Activated CD8-positive, alpha-beta memory T cell treated with anti-CD3 and anti-CD28 coated beads, Interleukin-2, amount 50 U/mL, for 48 hours (primary cell): ENCODE measurements at places on chromosomes 13 and 19.

DNA sequence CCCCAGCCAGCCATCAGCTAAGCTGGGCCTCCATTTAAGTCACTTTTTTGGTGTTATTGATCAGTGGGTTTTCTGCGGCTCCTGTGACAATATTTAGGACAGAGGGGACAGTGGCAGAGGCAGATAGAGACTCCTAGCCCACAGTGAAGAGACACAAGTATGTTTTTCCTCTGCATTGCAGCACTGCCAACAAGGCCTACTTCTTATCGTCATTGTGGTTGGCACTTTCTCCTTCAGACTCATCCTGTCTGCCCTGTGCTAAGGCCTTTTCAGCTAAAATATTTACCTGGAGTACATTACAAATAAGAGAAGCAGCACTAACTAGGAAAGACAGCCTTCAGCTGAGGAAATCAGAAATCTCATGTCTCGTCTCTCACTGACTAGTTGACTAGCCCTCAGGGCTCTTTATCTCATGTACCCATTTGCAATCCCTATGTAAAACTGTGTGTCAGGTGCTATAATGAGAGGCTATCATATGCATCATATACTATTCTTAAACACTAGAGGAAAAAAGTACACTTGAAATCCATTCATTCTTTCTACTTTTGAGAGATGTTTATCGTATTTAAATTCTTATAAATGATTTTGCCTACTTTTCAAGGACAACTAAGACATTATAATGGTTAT, 62.2 kb downstream of the ZAR1L start:
- no peak for DNase-seq

- peak; percentile 67 for DNase-seq
These were observed 9.6 kb downstream of the CAPN12 start for GRCh38 chr19:38734426-38735256.

DNA sequence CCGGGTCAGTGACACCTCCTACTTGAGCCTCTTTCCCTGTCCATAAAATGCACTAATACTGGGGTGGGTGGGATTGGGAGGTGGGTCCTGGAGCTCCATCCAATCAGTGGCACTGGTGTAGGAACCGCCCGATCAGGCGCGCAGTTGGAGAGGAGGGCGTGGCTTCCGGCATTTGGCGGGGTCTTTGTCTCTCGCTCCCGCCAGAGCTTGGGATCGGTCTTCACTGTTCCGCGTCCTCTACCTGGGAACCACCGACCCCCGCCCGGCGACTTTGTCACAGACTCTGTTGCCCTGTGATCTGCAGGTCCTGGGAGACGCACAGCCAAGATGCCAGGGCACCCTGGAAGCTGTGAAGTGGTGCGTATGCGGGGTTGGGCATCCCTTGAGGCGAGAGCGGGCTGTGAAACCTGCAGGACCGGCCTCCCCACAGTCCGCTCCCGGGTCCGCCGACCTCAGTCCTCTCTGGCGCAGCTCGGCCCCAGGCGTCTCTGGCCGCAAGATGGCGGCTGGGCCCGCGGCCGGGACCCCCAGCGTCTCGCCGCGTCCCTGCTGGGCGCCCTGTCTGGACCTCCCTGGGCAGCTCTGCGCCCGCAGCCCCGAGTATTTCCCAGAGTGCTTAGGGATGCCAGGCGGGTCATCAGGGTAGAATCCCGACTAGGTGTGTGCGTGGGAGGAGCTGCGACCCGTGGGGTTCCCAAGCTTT, 41.6 kb upstream of the ZNF730 start:
- DNase-seq: peak; percentile 51

DNA sequence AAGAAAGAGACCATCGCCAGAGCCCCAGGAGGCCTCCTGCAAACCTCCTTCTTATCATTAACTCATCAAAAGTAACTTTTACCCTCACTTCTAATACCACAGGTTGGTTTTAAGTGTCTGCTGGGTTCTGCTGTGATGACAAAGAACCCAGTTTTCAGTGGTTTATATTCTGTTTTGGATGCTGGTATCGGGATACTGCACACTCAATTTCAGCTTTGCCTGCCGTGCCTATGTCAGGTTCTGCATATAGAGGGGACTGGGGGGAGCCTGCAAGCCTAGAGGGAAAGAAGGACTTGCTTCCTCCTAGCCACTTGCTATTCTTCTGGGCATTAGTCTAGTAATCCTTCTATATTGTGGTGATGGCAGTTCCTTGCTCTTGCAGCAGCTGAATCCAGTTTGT, 242.4 kb downstream of the KCNRG start:
- no peak for DNase-seq

DNA sequence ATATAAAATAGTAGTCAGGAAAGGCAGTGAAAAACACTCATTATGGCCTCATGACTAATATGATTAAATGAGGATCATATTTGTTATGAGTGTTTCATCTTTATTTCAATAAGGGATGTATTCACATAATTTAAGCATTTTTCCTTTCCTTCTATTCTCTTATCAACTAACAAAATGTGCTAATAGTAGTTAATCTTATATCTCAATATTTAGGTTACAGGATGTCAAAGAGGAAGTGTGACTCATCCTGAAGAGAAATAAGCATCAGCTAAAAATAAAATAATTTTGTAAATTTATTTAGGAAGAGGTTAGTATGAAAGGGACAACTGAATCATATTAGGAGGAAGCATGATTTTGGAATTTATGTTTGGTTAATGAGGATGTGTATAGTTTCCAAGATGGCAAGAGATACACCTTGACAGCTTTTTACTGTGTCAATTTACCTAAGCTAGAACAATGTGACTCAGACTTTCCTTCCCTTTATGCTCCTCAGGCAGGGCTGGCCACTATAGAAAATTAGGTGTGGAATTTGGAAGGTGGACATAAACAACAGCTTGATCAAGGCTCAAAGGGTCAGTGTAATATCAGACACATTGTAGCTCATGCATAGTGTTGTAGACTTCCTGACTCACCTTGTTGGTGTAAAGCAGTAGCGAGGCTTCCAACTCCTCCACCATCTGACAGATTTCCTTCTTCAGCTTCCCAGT, 172.7 kb downstream of the SLITRK1 start:
- DNase-seq: no peak

DNA sequence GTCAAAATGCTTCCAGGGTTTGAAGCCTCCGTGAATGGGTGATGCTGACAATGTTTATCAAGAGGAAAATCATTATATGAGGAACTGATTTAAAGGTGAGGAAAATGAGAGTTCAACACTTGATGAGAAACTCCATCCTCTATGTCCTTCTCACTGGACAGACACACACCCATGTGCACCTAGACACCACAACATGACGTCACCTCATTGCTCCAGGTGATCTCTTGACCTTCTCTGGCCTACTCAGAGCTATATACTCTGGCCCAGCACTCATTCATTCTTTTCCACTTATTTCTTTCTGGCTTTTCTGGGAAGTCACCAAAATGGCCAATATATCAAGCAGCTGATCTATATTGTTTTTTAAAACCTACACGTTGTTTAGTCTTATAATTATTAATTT, 778.7 kb upstream of the PCDH20 start:
- no peak for DNase-seq

DNA sequence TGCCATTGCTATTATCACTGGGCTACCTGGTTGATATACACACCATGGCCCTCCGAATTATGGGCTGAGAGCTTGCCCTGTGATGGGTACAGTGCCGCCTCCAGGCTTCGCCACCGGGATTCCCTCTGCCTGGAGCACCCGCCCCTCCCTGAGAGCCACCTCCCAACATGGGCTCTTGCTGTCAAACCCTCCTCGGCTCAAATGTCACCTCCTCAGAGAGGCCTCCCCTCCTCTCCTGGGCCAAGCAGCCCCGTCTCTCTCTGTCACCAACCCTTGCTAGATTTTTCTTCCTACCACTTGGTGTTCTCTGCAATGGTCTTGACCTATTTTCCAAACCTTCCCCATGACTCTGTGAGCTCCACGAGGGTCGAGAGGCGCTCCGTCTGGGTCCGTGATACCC, 12.2 kb upstream of the TLE2 start:
- DNase-seq: no peak

DNA sequence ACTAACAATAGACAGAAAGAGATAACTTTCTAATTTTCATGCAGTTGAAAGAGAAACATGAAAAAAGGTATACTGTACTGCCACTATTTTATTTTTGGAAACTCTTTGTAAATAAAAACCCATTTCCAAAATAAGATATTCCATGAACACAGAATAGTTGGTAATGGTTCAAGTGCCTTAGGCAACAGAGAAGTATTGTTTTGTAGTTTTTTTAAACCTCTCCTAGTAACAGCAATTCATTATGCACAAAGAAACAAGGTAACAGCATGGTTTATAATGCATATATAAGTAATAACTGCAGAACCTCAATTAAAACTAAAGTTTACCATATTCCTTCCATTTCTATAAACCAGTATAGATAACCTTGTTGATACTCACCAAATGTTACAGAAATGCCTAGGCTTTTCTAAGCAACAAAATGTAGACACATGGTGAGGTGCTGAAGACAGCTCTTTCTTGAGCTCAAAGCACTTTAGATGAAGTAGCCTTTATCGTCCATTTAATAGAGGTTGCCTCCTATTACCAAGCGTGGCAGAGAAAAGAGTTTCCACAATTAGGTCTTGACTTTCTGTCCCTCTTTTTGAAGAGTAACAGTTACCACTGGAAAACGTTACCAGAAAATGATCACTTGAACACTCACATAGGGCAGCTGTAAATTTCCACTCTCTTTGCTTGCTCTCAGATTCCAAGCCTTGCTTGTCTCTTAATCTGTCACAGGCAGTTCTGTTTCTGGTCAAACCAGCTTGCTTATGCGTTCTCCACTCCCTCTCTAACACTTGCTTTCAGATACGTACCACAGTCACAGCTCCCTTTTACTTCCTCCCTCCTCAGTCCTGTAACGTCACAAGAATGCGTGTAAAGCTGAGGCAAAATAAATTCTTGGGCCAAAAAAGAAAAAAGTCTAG, 42.9 kb downstream of the CAB39L start:
- no peak for DNase-seq

- DNase-seq: no peak
These were observed 5.7 kb downstream of the ACTN4 start for GRCh38 chr19:38653028-38653571.

DNA sequence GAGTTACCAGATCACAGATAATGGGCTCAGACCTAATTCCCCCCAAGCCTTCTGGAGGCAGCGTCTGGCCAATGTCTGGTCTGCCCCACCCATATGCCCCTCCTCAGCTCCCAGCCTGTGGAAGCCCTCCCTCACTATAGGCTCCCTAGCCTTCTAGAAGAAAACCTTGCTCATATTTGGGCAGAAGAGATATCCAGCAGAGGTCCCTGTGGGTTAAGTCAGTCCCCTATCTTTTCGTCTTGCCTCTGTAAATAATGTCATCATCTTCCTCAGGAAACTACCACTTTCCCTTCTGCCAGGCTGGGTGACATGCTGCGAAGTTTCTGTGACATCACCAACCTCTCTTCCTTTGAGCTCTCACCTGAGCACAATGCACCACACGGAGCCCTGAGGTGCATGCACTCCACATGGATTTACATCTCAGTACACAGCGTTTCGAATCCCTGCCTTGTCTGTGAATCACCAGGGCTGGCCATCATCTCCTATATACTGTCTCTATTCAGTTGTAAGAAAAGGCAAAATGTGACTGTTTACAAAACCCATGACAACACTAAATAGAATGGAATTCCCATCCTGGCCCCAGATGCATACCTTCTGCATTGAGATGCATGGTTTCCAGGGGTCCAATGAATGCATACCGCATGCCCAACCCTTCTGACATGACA, 112.8 kb downstream of the CRYL1 start:
- no peak for DNase-seq

GRCh38 chr19:53196777-53197396, 3.7 kb upstream of the ZNF665 start:
- DNase-seq: peak; percentile 96

DNA sequence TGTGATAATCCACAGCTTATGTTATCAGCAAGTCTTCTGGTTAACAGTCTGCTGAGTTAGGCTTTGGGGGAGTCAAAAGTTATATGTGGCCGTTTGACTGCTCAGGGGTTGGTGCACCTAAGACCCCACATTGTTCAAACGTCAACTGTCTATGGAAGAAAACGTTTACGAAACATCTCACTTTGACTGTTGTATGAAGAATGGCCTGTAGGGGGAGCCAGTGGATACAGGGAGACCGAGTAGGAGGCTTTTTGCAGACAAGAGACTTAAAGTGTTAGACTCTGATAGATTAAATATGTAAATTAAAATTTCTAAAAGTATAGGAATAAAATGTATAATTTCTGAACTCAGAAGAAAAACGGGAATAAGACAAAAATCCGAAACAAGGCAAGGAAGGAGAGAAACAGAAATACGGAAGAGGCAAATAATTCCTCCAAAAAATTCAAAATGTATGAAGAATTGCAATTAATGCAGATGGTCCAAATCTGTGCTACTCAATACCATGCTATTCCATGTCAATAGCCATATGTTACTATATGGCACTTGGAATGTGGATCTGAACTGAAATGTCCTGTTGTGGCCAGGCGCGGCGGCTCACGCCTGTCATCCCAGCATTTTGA, 37.8 kb downstream of the TNFSF14 start:
- DNase-seq: peak; percentile 86

DNA sequence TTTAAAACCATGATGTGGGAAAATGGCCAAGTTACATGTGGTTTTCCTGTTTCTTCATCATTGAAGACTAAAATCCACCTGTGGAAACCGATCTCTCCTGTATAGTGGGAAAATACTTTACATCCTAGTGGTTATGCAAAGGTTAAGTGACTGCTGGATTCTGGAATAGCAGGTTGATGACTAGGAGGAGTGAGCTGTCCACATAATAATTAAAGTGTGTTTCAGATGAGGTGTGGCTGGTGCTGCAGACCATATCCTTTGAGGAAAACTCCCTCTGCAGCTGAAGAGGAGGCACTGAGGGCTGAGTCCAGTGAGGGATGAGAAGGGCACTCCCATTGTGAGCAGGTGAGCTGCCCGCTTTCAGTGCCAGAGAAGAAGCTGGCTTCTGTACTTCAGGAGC, 43.2 kb downstream of the DCLK1 start:
- no peak for DNase-seq

GRCh38 chr19:55614711-55615542, 9.4 kb downstream of the ZNF784 start:
- no peak for DNase-seq

DNA sequence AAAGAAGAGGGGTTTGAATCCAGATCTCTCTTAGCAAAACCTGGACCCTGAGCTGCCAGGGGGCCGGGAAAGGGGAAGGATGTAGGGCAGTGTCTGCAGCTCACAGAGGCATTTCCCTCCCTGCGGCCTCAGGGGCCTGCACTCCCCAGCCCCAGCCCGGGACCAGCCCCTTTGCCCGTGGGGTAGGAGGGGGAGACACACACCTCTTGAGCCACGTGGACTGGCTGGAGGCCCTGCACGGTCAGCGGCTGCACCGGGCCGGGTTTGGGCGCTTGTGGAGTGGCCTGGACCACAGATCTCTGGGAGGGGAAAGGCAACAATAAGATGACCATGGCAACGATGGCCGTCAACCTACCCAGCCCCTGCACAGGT, 26.9 kb downstream of the RFX1 start:
- no peak for DNase-seq

GRCh38 chr19:18995804-18996241, 37.5 kb downstream of the SUGP2 start:
- no peak for DNase-seq

- DNase-seq: no peak
These were observed 125.9 kb downstream of the FGF14 start for GRCh38 chr13:102275969-102276368.

- DNase-seq: peak; percentile 59
These were observed 1.4 kb upstream of the YIF1B start for GRCh38 chr19:38317104-38317612.

GRCh38 chr13:24050292-24050711, 110.2 kb upstream of the SPATA13 start:
- no peak for DNase-seq

GRCh38 chr19:39196320-39196719, 444 bp upstream of the NCCRP1 start:
- no peak for DNase-seq
